ENCODE measurements at places on chromosomes 4 and X. TPM values are rescaled to one million over a fixed set of nuclear protein-coding genes. Genes with fewer than 3 reads are reported as not detected.

The IL2RG gene
- 0.93 TPM for total RNA-seq

The PABPC1L2A gene
- total RNA-seq, result not detected

The CD40LG gene
- total RNA-seq, result 0.25 TPM

The GPR143 gene
- not detected for total RNA-seq

The TLR1 gene
- 2.1 TPM for total RNA-seq

The IDUA gene
- 5.7 TPM for total RNA-seq

DNA sequence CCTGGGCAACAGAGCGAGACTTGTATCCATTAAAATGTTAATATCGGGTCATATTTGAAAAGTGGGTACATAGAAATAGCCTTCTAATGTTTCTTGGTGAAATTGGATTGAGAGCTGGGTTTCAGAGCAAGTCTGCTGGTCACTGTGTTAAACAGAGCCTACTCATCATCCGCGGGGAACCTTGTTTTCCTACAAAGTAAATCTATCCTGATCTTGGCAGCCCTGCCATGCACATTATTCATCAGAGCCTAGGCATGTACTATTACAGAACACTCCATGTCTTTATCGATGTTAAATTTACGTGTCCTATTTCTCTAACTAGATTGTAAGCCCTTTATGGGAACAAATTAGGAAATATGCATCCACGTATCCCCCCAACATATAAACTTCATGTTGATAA, 18.7 kb downstream of the SETD7 start:
- DNase-seq, result no peak

GRCh38 chrX:20680998-20681397, 414.3 kb upstream of the RPS6KA3 start:
- no peak for DNase-seq

GRCh38 chr4:62490635-62491034, 1290.5 kb downstream of the ADGRL3 start:
- no peak for DNase-seq

DNA sequence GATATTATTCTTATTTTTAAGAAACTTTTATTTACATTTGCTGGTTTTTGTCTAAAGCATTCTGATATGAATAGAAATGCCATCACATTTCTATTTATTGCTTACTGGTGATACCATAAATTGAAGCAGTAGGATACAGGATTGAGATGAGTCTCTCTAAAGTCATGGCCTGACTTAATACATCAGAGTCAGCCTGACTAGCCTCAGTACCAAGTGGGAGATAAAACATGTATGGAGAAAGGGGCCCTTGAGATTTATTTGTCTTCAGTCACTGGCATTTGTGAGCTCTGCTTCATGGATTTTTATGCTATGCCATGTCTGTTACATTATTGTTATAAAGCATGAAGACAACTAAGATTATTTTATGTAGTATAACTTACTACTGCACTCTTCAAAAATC, 465.5 kb downstream of the ADGRL3 start:
- no peak for DNase-seq

GRCh38 chr4:54727346-54727745, 69.6 kb downstream of the KIT start:
- DNase-seq, result no peak

GRCh38 chrX:66163447-66163846, 600 bp upstream of the HEPH start:
- no peak for DNase-seq

GRCh38 chrX:12716574-12716973, 74.6 kb upstream of the PRPS2 start:
- DNase-seq, result no peak

DNA sequence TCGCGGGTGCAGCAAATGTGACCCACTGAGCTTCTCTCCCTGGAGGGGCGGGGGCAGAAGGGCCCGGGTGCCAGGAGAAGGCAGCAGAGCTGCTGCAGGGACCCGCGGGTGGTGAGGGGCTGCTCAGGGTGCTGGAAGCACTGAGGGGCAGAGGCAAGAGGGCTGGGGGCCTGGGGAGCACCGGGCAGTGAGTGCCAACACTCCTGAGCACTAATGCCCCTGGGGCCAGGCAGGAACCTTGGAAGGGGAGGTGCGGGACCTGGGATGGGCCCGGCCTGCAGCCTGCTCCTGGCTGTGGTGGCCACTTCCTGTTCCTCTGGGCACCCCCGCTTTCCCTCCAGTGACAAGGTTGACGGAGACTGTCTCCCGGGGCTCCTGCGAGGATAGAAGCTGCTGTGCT, 66.5 kb upstream of the ADRA2C start:
- DNase-seq, result no peak

Measured in psoas muscle (tissue), 8 donors.